ENCODE measurements at places on chromosomes 5 and 9.

- no peak for DNase-seq
Measured at GRCh38 chr9:6610073-6610472, 35.5 kb downstream of the GLDC start.

- DNase-seq = no peak
Measured at GRCh38 chr5:108588323-108588722, 159.4 kb upstream of the FER start.

GRCh38 chr5:80052464-80052863 is 17.3 kb downstream of the THBS4 start:
- DNase-seq = no peak

DNA sequence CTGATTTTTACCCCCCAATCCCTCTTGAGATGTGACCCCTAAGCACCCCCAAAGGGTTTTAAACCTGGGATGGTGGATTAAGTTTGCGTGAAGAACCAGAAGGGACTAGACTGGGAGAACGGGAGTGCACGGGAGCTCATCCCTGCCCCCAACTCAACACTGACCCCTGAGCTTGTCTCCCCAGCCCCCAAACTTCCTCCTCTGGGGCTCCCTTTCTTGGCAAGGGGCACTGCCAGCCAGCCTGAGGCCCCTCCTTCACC is 5.0 kb upstream of the SET start:
- DNase-seq = no peak

DNA sequence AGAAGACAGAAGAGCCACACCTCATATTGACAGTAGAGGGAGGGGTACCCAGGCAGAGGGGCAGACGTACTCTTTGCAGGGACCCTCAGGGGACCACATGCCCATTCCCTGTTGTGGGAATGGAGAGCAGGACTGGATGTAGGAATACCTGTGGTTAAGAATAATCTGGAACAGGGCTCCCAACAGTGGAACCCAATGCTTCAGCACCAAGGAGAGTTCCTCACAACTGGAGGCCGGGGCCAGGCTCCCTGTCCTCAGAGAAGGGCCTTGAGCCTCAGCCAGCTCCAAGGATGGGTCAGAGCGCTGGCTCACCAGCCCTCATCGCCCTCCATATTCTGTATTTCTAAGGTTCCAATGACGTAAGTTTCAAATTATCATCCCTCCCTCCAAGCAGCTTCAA is 7.4 kb upstream of the SHC3 start:
- no peak for DNase-seq

DNA sequence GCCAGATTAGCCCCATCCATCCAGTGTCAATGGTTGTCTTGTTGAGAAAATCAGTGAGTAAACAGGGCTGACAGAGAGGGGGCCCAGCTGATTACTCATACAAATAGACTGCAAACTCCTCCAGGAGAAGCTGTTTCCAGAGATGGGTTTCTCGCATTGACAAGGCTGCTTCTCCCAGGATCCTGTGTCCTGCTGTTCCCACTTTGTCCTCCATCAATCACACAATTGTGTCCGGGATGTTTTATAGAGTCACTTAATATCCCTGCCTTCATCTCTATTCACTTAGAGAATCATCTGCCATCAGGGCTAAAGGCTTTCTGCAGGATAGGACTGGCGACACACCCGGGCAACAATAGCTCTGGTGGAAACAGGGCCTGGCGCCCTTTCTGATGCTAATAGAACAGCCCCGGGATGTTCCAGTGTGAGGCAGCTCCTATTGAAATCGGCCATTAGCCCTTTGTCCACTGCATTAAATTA is 71.7 kb upstream of the TBCA start:
- DNase-seq = no peak

DNA sequence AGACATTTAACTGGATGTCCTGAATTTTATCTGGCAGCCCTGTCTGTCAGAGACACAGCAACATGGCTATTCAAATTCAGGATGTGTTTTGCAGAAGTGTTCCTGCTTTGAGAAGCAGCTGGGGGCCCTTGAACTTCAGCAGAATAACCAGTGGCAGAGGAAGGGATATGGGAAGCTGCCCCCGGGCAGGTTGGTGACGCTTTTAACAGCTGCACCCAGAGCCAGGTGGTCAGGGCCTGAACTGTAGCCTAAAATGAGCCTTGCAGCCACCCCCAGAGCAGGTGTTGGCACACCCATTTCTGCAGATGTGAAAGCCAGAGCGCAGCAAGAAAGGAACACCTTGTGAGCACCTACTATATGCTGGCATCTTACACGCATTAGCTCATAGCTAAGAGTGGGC is 128.7 kb upstream of the BOD1 start:
- no peak for DNase-seq

DNA sequence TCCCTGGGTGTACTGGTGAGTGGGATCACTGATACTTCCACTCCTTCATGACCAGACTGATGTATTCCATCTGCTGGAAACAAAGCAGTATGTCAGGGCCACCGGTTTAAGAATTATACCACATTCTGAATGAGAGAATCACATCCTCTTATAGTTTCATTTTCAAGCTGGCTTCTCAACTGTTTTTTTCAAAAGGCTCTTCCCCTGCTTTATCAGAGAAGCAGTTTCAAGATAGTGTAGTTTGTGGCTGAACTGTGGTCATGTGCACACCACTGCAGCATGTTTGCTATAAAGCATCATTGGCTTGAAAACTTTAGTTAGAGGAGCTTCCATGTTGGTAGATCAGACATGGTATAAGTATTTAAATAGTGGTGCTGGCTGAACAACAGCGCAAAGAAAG is 450.5 kb upstream of the CDH10 start:
- DNase-seq = no peak

DNA sequence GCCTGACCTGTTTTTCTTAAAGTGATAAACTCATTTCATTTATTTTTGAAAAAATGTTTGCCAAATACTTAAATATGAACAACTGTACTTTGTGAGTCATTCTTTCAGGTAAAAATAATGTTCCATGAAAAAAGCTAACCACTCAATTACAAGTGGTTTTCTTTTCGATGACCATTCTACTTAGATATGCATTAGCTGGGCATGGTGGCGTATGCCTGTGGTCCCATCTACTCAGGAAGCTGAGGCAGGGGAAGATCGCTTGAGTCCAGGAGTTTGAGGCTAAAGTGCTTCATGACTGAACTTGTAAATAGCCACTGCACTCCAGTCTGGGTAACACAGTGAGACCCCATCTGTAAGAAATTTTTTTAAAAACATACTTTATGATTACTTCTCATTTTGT is 4.0 kb upstream of the WDR70 start:
- DNase-seq = no peak

DNA sequence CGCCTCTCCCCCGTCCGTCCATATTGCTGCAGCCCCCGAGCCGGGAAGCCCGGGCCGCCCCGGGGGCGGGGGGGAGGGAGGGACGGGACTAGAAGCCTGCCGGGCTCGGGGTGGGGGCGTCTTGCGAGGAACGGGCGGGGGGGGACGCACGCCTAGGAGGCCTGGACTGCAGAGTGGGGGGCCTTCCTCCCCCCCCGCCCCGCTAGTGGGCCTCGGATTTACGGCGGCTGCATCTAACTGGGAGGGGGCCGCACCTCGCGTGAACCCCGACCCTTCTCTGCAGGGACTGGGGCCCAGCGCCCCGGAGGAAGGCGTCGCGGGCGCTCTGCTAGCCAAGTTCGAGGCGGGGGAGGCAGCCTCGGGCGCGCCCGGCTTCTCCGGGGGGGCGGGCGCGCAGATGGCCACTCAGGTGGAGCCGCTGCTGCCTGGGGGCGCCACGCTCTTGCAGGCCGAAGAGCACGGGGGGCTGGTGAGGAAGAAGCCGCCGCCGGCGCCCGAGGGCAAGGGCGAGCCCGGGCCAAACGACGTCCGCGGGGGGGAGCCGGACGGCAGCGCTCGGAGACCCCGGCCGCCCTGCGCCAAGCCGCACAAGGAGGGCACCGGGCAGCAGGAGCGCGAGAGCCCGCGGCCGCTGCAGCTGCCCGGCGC is at the start of gene LARP1:
Gene LARP1, plus strand, starts transcription at position 17 of the 648 bp plus-strand sequence. Its CDS starts 381 bp downstream, at position 398.
- DNase-seq = peak; percentile 41

DNA sequence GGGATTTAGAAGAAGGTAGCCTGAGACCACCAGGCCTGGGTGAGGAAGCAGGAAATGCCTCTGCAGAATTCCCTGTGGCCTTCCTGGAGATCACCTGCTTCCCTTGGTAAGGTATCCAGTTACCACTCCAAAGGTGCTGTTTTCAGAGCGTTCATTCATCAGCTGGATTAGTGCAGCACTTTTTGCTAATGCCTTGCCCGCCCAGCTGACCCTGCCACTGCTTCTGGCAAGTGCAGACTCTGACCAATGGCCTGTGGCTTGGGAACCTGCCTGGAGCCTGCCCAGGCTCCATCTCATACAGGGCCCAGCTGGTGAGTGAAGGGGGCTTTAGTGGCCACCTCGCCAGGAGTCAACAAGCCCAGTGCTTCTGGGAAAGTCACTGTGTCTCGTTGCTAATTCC is 48.6 kb downstream of the FOXI1 start:
- no peak for DNase-seq

- DNase-seq = no peak
Measured at GRCh38 chr9:108333530-108333983, 522.2 kb downstream of the ACTL7B start.

GRCh38 chr9:69822116-69822750 is 1.6 kb downstream of the CFAP95 start:
- no peak for DNase-seq

DNA sequence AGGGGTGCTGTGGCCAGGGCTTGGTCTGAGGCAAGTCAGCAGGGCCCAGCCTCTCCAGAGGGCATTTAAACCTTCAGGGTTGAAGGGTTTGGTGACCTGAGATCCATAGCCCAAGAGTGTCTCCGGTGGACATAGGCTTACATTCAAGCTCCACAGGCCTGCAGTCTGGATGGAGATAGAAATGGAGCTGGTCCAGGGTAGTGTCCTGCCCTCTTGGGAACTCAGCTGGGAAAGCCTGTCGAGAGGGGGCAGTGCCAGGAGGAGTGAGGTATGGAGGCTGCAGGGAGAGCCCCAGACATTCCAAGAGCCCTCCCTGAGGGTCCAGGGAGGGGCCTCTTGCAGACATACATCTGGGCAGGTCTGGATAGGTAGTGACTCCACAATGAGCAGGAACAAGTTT is 177.0 kb upstream of the MVB12B start:
- DNase-seq = no peak

GRCh38 chr5:81010336-81011169 is 50.4 kb downstream of the RASGRF2 start:
- DNase-seq = no peak

DNA sequence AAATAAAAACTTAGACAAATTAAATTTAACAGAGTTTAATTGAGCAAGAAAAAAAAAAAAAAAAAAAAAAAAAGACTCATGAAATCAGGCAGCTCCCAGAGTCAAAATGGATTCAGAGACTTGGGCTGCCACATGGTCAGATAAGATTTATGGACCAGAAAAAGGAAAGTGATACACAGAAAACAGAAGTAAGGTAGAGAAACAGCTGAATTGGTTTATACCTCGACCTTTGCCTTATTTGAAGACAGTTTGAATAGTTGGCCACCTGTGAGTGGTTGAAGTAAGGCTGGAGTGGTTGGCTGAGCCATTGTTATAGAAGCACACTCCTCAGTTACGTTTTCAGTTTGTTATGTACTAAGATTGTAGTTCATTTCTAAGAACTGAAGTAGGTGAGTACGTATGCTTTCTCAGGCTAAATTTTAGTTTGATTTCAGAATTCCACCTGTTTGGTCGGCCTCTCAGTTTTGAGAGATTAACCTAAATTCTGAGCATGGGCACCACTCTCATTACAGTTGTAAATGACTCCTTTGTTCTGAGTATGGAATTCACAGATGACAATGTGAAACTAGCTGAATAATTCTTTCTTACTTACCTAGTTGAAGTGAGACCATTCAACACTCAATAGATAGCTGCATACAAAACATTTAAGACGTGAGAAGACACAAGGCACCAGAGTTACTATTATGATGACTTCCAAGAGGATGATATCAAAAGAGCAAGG is 149.0 kb downstream of the AOPEP start:
- no peak for DNase-seq

GRCh38 chr5:118918232-118918631 is 70.1 kb downstream of the DTWD2 start:
- no peak for DNase-seq

- DNase-seq = no peak
Measured at GRCh38 chr9:127033061-127033460, 89.4 kb downstream of the ANGPTL2 start.

DNA sequence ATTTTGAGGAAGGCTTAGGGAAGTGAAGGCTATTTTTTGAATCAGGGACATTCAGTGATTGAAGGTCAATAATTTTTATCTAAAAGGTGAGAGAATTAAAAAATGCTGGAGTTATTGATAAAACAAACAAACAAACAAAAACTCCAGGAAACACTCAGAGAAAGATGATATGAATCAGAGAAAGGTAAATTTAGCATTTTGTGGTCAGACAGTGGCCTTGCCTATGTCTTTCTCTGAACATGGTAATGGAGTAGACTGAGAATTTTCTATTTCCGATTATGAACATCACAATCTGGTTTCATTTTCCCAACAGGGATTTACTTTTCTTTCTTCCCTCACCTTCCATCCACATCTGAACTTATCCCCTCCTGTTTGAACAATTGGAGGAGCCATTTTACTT is 353.6 kb upstream of the RIOK2 start:
- no peak for DNase-seq

- no peak for DNase-seq
Measured at GRCh38 chr5:166329149-166329800, 1962.2 kb upstream of the WWC1 start.

All from effector CD8-positive, alpha-beta T cell (primary cell).